Activated CD4-positive, alpha-beta T cell treated with anti-CD3 and anti-CD28 coated beads, Interleukin-2, amount 10 ng/mL, durations not matched to agents 7 days and 5 days (primary cell): ENCODE measurements at places on chromosomes 16 and 17. TPM values are rescaled to one million over a fixed set of nuclear protein-coding genes. Genes with fewer than 3 reads are reported as not detected.

MYO15A gene
- 0.23 TPM for total RNA-seq

DNA sequence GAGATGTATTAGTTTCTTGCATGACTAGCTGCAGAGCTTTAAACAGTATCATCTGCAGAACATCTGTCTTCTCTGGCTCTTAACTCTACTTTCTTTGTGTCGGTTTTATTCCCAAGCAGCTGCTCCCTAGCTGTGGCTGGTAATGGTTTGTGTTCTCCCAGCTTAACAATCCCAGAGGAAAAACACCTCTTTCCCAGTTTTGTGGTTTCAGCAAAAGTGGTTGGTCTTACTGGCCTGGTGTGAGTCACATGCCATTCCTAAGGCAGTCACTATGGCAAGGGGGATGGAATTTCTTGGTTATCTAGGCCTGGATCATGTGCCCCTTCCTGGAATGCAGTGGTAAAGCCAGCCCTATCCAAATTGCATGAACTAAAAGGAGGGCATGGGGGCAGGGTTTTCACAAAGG lies 27.5 kb downstream of the OMG start:
- no peaks in the 10 kb centered on the region for H3K27me3 ChIP-seq
- no peak overlapping the region for H3K4me3 ChIP-seq
- DNase-seq: no peak

PHF23 gene
- 55.9 TPM for total RNA-seq

INCA1 gene
- 0.50 TPM for total RNA-seq

ABCC6 gene
- total RNA-seq: not detected

TEKT5 gene
- total RNA-seq: not detected

DNA sequence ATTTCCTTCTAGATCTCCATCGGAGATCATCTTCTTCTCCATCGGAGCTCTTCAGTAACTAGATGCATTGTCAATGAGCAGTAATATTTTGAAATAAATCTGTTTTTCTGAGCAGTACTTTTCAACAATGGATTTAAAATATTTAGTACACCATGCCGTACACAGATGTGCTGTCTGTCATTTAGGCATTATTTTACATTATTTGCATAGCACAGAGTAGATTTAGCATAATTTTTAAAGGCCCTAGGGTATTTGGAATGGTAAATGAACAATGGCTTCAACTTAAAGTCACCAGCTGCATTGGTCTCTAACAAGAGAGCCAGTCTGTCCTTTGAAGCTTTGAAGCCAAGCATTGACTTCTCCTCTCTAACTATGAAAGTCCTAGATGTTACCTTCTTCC lies 95.4 kb upstream of the ANKFN1 start:
- no peaks in the 10 kb centered on the region for H3K36me3 ChIP-seq
- no peak for DNase-seq
- H3K27ac ChIP-seq: no peak overlapping the region
- H3K4me1 ChIP-seq: no peaks in the 10 kb centered on the region
- no peak overlapping the region for H3K4me3 ChIP-seq

ANKRD40CL gene
- not detected for total RNA-seq

- peaks cover 89% of the 10 kb centered on the region for H3K4me1 ChIP-seq
- H3K4me3 ChIP-seq: no peak overlapping the region
- no peak for DNase-seq
- peaks cover 56% of the 10 kb centered on the region for H3K36me3 ChIP-seq
- no peaks in the 10 kb centered on the region for H3K27me3 ChIP-seq
Measured at GRCh38 chr17:45294506-45294905, 22.3 kb downstream of the MAP3K14 start.

GRCh38 chr17:2094891-2095535 lies 40.1 kb downstream of the HIC1 start:
- peak overlapping the region; percentile 10 for H3K27ac ChIP-seq
- peaks cover 17% of the 10 kb centered on the region for H3K36me3 ChIP-seq
- no peak for DNase-seq

- no peaks in the 10 kb centered on the region for H3K4me1 ChIP-seq
- no peak overlapping the region for H3K27ac ChIP-seq
- no peaks in the 10 kb centered on the region for H3K27me3 ChIP-seq
- DNase-seq: no peak
- no peak overlapping the region for H3K4me3 ChIP-seq
Measured at GRCh38 chr16:87451563-87452210, 41.1 kb downstream of the ZCCHC14 start.

- H3K27me3 ChIP-seq: peaks cover 2% of the 10 kb centered on the region
- no peaks in the 10 kb centered on the region for H3K36me3 ChIP-seq
- H3K4me1 ChIP-seq: peaks cover 3% of the 10 kb centered on the region
- H3K27ac ChIP-seq: no peak within 1 kb of the TSS
- H3K4me3 ChIP-seq: no peak within 1 kb of the TSS
Measured at GRCh38 chr17:41101586-41102259, at the start of gene KRTAP4-16. TSS of gene KRTAP4-16 (minus strand) at chr17:41102209. CDS start at chr17:41102209, 0 bp downstream.

DNA sequence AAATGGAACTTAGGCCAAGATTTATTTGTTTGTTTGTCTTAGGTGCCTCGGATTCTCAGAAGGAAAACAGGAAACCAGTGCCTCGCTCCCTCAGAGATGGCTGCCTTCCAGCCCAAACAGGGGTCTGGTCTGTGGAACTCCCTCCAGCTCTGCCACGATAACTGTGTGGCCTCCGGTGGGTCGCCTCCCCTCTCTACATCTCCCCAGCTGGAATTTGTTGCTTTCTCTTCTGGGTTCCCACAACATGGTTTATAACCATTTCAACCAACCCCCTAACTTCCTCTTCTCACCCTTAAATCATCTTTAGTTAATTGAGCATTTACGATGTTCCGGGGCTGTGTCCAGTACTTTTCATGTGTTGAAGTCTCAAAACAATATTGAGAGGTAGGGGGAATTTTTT lies 30.9 kb upstream of the PLLP start:
- peaks cover 23% of the 10 kb centered on the region for H3K4me1 ChIP-seq
- H3K36me3 ChIP-seq: no peaks in the 10 kb centered on the region
- no peaks in the 10 kb centered on the region for H3K27me3 ChIP-seq
- H3K4me3 ChIP-seq: no peak overlapping the region

DNA sequence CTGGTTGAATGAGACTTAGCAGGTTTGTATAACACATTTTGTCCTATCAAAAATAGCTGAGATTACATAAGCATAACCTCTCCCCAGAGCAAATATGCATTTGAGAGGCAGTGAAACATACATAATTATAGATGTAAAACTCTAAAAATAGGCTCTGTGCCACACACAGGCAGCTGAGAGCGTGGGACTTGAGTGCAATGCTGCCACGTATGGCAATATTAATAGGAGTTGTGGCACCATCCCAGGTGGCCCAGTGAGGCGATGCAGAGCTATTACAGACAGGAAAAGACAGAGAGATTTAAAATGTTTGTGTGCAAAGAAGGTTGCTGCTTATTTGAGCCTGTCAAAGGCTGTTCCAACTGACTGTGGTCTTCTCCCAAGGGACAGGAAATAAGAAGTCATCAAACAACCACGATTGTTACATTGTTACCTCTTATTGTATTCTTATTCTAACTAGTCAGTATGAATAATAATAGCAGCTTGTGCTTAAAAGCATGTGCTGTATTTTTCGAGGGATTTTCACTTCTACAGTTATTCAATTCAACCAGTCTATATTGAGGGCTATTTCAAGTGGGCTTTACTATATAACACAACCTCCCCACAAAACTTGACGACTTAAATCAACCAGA lies 116.5 kb downstream of the SALL1 start:
- no peak overlapping the region for H3K27ac ChIP-seq
- H3K4me3 ChIP-seq: no peak overlapping the region
- H3K27me3 ChIP-seq: no peaks in the 10 kb centered on the region
- no peaks in the 10 kb centered on the region for H3K36me3 ChIP-seq
- H3K4me1 ChIP-seq: no peaks in the 10 kb centered on the region

DNA sequence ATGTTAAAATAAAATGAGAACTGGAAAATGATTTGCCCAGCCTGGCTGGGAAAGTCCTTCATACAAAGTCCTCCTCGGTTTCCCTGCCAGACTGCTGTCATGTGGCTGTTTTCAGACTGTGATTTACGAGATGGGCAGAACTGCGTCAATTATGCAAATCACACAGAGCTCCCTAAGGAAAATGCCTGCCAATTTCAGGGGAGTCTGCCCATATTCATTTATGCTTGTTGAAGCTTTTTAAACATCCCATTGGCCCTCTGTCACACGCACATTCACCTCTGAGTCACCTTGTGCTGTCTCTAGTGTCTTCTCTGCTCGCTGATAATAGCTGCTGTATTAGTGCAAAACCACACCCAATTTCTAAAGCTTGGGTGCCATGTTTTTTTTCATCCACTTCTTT lies 81.7 kb upstream of the FAM20A start:
- no peaks in the 10 kb centered on the region for H3K36me3 ChIP-seq
- H3K4me3 ChIP-seq: no peak overlapping the region
- H3K27ac ChIP-seq: no peak overlapping the region
- H3K4me1 ChIP-seq: no peaks in the 10 kb centered on the region
- H3K27me3 ChIP-seq: peaks cover 3% of the 10 kb centered on the region

DNA sequence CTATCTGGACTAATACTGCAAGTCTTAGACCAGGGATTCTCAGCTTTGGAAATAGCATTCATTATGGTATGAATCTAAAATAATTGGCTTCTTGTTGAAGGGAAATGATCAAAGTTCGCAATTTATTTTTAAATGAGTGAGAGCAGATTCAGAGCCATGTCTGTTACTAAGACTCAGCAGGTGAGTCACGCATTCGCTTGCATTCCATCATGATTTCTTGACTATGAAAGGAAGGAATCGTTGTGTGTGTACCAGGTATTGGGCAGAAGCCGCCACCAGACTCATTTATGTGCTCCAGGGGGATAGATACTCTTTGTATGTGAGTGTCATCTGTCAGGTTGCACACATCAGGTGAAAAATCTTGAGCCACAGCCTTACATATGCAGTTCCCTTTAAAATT lies 10.8 kb downstream of the GSG1L2 start:
- H3K4me3 ChIP-seq: no peak overlapping the region
- H3K27ac ChIP-seq: no peak overlapping the region
- no peak for DNase-seq
- H3K36me3 ChIP-seq: no peaks in the 10 kb centered on the region
- no peaks in the 10 kb centered on the region for H3K4me1 ChIP-seq

KRTAP4-1 gene
- total RNA-seq: not detected

GRCh38 chr17:14310605-14311004 lies 9.7 kb downstream of the HS3ST3B1 start:
- H3K4me3 ChIP-seq: no peak overlapping the region
- H3K36me3 ChIP-seq: peaks cover 17% of the 10 kb centered on the region
- DNase-seq: no peak
- no peak overlapping the region for H3K27ac ChIP-seq
- H3K27me3 ChIP-seq: peaks cover 2% of the 10 kb centered on the region
- peaks cover 41% of the 10 kb centered on the region for H3K4me1 ChIP-seq

CTRB2 gene
- total RNA-seq: not detected

- peaks cover 34% of the 10 kb centered on the region for H3K4me1 ChIP-seq
- H3K27me3 ChIP-seq: peaks cover 6% of the 10 kb centered on the region
- H3K27ac ChIP-seq: peak overlapping the region; percentile 9
- no peak overlapping the region for H3K4me3 ChIP-seq
Measured at GRCh38 chr17:74554909-74555308, 9.0 kb upstream of the CD300C start.

MYH11 gene
- total RNA-seq: not detected

DNA sequence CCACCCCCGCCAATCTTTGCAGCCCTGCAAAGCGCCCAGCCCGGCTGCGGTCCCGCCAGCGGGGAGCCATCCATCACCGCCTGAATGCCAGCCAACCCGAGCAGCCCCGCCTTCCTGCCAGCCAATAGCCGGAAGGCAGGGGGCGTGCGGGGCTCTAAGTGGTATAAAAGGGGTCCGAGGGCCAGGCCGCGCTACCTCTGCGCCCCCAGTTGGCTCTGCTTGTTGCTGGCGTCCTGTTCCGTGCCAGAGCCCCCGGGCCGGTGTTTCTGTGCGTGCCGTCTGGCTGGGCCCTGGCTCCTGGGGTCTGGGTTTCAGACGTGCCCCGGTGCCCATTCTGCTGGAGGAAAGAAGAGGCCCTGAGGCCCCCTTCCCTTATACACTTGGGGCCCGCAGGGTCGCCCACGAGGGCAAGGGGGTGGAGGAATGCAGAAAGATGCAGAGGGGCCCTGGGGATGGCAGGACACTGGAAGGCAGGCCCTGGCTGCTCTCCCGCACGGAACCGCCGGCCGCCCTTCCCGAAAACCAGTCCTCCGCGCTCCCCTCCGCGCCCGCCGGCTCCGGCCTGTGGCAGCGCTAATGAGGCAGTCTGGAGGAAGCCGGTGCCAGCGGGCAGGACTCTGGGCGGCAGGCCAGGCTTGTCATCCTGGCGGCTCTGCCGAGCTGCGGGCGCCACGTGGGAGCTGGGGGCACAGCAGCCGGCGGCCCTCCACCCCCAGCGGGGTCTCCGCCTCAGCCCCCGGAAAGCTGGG lies 14.0 kb downstream of the COPZ2 start:
- peak overlapping the region; percentile 76 for H3K27ac ChIP-seq
- H3K4me3 ChIP-seq: peak overlapping the region; percentile 68
- DNase-seq: peak; percentile 59
- peaks cover 21% of the 10 kb centered on the region for H3K27me3 ChIP-seq

DNA sequence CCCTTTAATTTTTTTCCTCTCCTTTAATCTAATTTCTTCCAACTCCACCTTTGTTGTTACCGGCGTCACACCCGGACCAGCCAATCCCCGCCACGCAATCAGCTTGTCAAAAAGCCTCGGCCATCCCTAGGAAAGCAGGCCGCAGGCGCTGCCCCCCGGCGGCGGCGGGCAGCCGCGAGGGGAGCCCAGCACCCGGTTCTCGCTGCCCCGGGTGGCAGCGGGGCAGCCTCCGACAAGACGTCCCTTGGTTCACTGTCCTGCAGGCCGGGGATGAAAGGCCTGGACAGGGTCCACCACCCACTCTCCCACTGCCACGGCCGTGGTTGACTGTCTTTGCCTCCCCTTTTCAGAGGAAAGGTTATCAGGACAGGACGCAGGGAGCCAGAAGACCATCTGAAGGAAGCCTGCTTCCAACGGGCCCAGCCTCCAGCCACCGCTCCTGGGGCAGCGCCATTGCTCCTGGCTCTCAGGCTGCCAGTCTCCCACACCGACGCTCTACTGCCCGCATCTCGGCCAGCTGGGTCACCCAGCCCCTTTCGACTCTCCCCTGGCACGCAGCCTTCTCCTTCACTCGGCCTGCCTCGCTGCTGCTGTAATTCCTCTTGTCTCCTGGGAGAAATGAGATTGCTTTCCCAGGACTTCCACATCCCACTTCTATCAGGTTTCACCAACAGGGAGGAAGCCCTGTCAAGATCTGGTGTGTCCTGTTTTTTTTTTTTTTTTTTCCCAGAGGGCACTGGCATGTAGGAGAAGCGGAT lies 2.8 kb upstream of the UBTF start:
- peaks cover 21% of the 10 kb centered on the region for H3K36me3 ChIP-seq
- H3K27me3 ChIP-seq: no peaks in the 10 kb centered on the region
- peak; percentile 62 for DNase-seq

DNA sequence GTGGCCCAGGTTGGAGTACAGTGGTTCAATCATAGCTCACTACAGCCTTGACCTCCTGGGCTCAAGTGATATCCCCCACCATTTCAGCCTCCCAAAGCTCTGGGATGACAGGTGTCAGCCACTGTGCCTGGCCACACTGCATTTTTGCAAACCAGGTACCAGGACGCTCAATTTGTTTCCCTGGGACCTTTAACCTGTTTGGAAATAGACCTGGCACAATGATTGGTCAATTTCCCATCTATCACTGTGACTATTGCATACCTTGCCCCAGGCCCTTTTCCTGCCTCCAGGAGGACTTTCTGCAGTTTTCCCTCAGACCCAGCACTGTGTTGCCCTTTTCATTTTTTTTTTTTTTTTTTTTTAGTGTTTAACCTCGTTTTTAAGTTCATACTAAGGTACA lies 11.1 kb upstream of the FUS start:
- peaks cover 2% of the 10 kb centered on the region for H3K27me3 ChIP-seq
- H3K36me3 ChIP-seq: no peaks in the 10 kb centered on the region
- no peak overlapping the region for H3K27ac ChIP-seq
- no peaks in the 10 kb centered on the region for H3K4me1 ChIP-seq
- no peak for DNase-seq
